ENCODE measurements at places on chromosomes 16 and 17.
A peak's percentile ranks its signal among the peaks of the same experiment; 100 is the strongest.

GRCh38 chr17:73516431-73516830 is 127.8 kb downstream of the SDK2 start:
- DNase-seq: no peak

DNA sequence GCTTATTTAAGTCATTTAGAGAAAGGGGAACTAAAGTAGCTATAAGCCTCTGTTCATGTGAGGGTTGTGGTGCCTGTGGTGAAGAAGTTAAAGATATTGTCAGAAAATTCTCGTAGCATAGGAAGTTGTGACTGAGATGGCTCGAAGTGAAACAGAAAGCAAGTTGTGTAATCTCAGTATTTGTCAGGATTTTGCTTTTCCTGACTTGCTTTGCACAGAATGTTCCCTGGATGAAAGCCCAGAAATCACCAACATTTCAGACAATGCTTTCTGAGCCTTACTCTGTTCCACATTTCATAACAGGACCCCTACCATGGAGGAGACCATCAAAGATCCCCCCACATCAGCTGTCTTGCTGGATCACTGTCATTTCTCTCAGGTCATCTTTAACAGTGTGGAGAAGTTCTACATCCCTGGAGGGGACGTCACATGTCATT is 10.6 kb downstream of the CALCOCO2 start:
- DNase-seq: no peak

DNA sequence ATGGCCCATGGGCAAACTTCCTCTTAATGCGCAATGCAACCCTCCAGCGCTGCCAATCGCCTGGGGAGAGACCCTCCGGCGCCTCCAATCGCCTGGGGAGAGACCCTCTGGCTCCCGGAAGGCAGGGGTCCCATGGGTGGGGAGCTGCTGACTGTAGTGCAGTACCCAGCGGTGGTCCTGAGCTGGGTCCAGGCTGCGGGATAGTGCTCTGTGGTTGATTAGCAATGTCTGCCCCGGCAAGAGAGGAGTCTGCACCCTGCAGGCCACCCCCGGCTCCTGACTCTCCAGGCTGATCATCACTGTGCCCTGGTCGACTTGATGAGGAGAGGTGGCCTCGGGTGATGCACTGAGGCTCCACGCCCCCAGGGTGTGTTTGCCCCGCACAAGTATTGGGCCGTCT is 44.6 kb upstream of the ZNF469 start:
- DNase-seq: no peak

- DNase-seq: no peak
Observed at GRCh38 chr16:72013888-72014581, 5.5 kb downstream of the DHODH start.

GRCh38 chr17:63601439-63602371 is 1.0 kb downstream of the TACO1 start:
- no peak for DNase-seq

GRCh38 chr17:13117616-13118015 is 99.8 kb upstream of the ELAC2 start:
- no peak for DNase-seq

- DNase-seq: no peak
Observed at GRCh38 chr17:28918295-28918694, 15.4 kb upstream of the DHRS13 start.

GRCh38 chr17:36668824-36669223 is 67.4 kb downstream of the MRM1 start:
- no peak for DNase-seq

- DNase-seq: no peak
Observed at GRCh38 chr17:69111794-69112193, 29.9 kb downstream of the ABCA6 start.

GRCh38 chr17:42107124-42107523 is 5.4 kb downstream of the DHX58 start:
- no peak for DNase-seq

DNA sequence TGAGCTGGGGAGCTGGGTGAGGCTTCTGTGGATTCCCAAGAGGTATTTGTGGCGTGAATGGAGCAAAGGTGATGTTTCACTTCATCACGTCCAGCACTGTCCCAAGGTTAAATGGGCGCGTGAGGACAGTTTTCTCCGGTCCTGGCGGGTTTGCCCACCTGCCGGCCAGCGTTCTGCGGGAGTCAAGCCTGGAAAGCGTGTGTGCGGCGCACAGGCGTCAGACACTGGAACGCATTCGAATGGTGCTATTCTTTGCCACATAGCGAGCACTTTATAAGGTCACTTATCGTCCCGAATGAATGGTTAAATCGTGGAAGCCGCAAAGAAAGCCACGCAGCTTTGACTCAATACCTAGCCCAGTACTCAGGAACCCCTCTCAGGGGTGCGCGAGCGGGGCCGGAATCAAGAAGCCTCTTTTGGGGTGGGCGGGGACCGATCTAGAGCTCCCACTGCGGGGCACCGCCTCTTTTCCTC is 446 bp upstream of the PSMD11 start:
- no peak for DNase-seq

DNA sequence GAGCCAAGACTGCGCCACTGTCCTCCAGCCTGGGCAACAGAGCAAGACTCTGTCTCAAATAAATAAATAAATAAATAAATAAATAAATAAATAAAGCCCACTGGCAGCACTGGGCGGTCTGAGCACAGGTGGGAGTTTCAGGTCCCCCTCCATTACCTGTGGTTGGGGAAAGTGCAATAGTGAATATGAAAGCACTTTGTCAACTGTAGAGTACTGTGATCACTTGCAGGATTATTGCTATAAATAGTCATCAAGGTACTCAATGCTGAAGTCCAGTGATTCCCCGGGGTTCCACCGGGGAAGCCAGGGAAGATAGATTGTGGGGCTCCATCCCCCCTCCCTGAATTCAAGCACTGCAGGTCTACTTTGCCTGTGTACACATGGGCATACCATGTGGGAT is 42.7 kb upstream of the CPNE2 start:
- no peak for DNase-seq

DNA sequence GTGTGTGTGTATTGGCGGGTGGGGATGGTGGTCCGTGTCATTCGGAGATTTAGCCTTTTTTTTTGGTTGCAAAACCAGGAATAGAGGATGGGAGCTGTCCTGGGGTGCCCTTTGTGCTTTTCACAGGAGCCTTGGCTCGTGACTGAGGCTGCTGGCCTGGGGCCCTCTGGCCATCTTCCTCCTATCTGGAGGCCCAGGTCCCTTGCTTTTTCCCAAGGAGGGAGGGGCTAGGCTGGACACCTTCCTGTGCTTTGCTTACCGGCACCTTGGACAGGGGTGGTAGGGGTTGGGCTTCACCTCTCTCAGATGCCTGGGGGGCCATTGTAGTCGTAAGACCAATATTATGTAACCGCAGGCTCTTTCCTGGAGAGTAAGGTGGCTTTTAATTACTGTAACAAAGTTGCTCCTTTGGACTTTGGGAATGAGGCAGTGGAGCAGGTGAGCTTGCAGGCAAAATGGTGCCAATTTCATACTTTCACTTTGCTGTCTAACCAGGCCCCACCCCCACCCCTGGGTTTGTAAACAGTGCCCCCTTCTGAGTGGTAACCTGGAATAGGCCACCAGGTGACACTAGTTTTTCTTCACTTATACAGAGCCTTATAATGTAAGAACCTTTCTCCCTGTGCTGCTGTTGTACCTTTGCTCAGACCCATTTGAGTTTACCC is 1.2 kb downstream of the DYNLL2 start:
- peak; percentile 63 for DNase-seq

DNA sequence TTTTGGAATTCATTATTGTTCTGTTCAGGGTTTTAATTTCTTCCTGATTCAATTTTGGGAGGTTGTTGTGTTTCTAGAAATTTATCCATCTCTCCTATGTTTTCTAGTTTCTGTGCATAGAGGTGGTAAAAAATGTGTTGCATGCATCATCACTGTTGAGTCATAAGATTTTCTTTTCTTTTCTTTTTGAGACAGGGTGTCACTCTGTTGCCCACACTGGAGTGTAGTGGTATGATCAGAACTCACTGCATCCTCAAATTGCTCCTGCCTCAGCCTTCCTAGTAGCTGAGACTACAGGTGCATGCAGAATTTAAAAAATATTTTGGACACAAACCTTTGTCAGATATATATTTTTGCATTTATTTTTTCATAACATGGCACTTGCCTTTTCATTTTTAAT is 184.8 kb downstream of the BCAS3 start:
- DNase-seq: no peak

- DNase-seq: no peak
Observed at GRCh38 chr16:9264067-9264466, 172.6 kb downstream of the HAPSTR1 start.

GRCh38 chr16:17780181-17780580 is 309.4 kb upstream of the XYLT1 start:
- DNase-seq: no peak

DNA sequence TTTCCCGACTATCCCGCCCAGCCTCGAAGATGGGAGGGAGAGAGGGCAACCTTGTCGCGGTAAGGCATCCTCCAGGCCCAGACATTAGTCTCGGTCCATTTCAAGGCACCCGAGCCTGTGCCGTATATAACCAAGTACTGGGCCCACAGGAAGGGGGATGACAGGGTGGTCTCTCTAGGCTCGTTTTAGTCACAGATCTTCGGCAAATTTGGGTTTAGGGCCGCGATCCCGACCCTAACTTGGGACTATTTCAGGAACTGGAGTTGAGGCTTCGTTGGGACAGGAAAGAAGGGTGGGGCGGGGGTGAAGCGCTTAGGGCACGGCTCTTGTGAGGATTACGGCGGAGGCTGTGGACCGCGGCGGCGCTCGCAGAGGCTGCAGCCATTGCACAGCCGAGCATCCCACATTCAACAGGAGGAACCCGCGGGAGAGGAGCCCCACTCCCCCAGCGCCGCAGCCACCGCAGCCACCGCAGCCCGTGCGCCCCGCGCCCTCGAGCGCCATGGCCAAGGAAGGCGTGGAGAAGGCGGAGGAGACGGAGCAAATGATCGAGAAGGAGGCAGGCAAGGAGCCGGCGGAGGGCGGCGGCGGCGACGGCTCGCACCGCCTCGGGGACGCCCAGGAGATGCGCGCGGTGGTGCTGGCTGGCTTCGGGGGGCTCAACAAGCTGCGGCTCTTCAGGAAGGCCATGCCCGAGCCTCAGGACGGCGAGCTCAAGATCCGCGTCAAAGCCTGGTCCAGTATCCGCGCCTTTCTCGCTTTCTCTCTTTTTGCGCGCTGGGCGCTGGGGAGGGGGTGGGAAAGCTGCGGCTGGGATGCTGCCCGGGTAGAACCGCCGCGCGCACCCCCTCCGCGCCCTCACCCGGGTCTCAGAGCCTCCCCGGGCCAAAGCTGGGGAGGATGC is at the start of gene VAT1L:
Gene VAT1L, plus strand, starts transcription at position 384 of the 904 bp plus-strand sequence. Its CDS starts 119 bp downstream, at position 503.
- peak; percentile 82 for DNase-seq

GRCh38 chr16:84362471-84362941 is 5.8 kb upstream of the ATP2C2 start:
- DNase-seq: no peak

- no peak for DNase-seq
Observed at GRCh38 chr17:55090079-55090492, 121.5 kb downstream of the STXBP4 start.

Data from ecto neural progenitor cell (in vitro differentiated cells).